CD4-positive, alpha-beta T cell treated with Interleukin-2 at 100 ng/mL for 4 hours (primary cell): ENCODE measurements at places on chromosomes 3 and 15.

DNA sequence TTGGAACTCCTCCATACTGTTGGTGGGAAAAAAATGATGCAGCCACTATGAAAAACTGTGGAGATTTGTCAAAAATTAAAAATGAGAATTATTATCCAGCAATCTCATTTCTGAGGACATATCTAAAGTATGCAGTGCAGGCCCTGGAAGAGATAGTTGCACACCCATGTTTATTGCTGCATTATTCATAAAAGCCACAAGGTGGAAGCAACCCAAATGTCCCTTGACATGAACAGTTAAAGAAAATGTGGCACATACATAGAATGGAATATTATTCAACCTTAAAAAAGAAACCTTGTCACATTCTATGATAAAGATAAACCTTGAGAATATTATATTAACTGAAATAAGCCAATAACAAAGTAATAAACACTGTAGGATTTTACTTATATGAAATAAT lies 80.9 kb upstream of the ARHGEF26 start:
- no peak for DNase-seq

GRCh38 chr3:190864002-190864401 lies 1.5 kb upstream of the GMNC start:
- no peak for DNase-seq

DNA sequence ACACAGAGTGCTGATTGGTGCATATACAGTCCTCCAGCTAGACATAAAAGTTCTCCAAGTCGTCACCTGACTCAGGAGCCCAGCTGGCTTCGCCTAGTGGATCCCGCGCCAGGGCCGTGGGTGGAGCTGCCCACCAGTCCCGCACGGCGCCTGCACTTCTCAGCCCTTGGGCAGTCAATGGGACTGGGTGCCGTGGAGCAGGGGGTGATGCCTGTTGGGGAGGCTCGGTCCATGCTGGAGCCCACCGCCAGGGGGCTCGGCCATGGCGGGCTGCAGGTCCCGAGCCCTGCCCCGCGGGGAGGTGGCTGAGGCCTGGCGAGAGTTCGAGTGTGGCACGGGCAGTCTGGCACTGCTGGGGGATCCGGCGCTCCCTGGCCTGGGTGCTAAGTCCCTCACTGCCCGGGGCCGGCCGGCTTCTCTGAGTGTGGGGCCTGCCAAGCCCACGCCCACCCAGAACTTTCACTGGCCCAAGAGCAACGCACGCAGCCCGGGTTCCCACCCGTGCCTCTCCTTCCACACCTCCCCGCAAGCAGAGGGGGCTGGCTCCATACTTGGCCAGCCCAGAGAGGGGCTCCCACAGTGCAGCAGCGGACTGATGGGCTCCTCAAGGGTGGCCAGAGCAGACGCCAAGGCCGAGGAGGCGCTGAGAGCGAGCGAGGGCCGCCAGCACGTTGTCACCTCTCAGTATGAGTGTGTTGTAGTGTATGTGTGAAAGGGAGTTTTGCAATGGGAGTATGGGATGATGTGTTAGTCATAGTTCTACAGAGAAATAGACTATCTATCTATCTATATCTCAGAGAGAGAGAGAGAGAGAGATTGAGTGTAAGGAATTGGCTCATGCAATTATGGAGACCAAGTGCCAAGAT lies 69.0 kb downstream of the UBE2E2 start:
- no peak for DNase-seq

GRCh38 chr15:40873694-40874561 lies at the start of gene RHOV:
RHOV (minus strand) TSS chr15:40874234; CDS start chr15:40874139, 95 bp downstream.
- DNase-seq = peak; percentile 49
